ENCODE measurements at places on chromosomes 16 and 17.
A peak's percentile ranks its signal among the peaks of the same experiment; 100 is the strongest.

- H3K4me3 ChIP-seq, result peak within 1 kb of the TSS; percentile 77
- peaks cover 3% of the 10 kb centered on the region for H3K4me1 ChIP-seq
- peak within 1 kb of the TSS; percentile 91 for H3K27ac ChIP-seq
These were observed at the start of gene C16orf46 for GRCh38 chr16:81077076-81077940. C16orf46 (minus strand) TSS chr16:81077238; CDS start chr16:81063955, 13,283 bp downstream.

GRCh38 chr17:82963104-82963950, 116.1 kb upstream of the METRNL start:
- no peaks in the 10 kb centered on the region for H3K27me3 ChIP-seq
- peak overlapping the region; percentile 39 for H3K4me3 ChIP-seq
- peaks cover 10% of the 10 kb centered on the region for H3K4me1 ChIP-seq
- no peak overlapping the region for H3K27ac ChIP-seq

DNA sequence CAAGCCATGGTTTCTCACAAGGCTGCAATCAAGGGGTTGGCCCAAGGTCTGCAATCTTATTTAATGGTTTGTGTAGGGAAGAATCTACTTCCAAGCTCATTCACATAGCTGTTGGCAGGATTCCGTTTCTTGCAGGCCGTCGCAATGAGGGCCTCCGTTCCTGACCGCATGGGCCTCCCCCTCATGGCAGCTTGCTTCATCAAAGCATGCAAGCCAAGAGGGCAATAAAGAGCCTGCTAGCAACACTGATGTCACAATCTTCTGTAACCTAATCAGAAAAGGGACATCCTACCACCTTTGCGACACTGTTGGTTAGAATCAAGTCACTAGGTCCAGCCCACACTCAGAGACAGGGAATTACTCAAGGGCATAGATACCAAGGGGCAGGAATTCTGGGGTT, 95.5 kb downstream of the CCT6B start:
- no peaks in the 10 kb centered on the region for H3K4me1 ChIP-seq
- no peaks in the 10 kb centered on the region for H3K27me3 ChIP-seq
- no peaks in the 10 kb centered on the region for H3K36me3 ChIP-seq
- no peak overlapping the region for H3K4me3 ChIP-seq
- H3K27ac ChIP-seq, result no peak overlapping the region

- peak overlapping the region; percentile 13 for H3K27ac ChIP-seq
- H3K4me1 ChIP-seq, result peaks cover 27% of the 10 kb centered on the region
- DNase-seq, result peak; percentile 48
- no peaks in the 10 kb centered on the region for H3K36me3 ChIP-seq
- H3K4me3 ChIP-seq, result no peak overlapping the region
- peaks cover 2% of the 10 kb centered on the region for H3K27me3 ChIP-seq
These were observed 2.8 kb downstream of the XYLT2 start for GRCh38 chr17:50348522-50349242.

DNA sequence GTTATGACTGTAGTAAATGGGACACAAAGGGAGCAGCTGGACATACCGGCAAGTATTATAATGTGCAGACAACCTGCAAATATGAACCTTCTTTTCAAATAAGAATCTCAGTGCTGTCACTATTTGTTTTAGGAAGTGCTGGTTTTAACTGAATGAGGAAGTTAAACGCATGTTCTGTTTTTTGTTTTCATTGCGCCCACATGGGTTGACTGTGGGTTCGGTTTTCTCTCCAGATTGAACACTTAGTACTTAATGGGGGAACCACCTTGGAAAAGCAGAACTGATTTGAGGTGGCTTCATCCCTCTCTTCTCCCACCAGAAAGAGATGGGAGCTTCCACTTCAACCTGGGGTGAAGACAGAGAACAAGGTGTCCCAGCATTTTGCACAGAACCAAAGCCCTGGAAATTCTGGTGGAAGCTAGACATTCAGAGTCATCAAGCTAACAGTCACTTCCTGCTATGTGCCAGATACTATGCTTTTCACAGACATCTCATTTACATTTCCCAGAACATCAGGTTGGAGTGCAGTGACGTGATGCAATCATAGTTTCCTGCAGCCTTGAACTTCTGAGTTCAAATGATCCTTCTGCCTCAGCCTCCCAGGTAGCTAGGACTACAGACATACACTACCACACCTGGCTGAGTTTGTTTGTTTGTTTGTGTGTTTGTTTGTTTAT, 149.8 kb downstream of the CDH13 start:
- no peaks in the 10 kb centered on the region for H3K36me3 ChIP-seq
- H3K27me3 ChIP-seq, result no peaks in the 10 kb centered on the region
- no peak for DNase-seq

GRCh38 chr16:12296991-12297390, 320.5 kb downstream of the SNX29 start:
- no peaks in the 10 kb centered on the region for H3K27me3 ChIP-seq
- no peak overlapping the region for H3K4me3 ChIP-seq
- H3K4me1 ChIP-seq, result no peaks in the 10 kb centered on the region
- DNase-seq, result no peak

DNA sequence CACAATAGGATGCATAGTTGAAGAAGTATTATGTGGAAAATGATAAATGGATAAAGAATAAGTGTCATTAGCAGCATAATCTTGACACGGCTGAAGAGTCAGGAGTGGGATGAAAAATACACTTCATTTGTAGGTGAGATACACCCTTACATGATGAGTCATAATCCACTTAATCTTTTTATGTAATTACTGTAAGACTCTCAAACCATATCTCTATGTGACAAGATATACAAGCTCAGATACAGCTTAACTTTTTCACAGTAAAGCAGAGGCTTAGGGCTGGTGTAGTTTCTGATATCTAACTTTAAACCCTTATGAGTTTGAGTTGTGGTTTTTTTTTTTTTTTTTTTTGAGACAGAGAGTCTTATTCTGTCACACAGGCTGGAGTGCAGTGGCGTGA, 101.2 kb downstream of the FTO start:
- peak; percentile 35 for DNase-seq
- no peak overlapping the region for H3K4me3 ChIP-seq
- H3K27me3 ChIP-seq, result no peaks in the 10 kb centered on the region
- peaks cover 8% of the 10 kb centered on the region for H3K4me1 ChIP-seq
- H3K36me3 ChIP-seq, result no peaks in the 10 kb centered on the region
- no peak overlapping the region for H3K27ac ChIP-seq

- no peak overlapping the region for H3K27ac ChIP-seq
- no peaks in the 10 kb centered on the region for H3K36me3 ChIP-seq
- H3K27me3 ChIP-seq, result peaks cover 6% of the 10 kb centered on the region
These were observed 4.1 kb downstream of the ACE start for GRCh38 chr17:63480826-63481487.

DNA sequence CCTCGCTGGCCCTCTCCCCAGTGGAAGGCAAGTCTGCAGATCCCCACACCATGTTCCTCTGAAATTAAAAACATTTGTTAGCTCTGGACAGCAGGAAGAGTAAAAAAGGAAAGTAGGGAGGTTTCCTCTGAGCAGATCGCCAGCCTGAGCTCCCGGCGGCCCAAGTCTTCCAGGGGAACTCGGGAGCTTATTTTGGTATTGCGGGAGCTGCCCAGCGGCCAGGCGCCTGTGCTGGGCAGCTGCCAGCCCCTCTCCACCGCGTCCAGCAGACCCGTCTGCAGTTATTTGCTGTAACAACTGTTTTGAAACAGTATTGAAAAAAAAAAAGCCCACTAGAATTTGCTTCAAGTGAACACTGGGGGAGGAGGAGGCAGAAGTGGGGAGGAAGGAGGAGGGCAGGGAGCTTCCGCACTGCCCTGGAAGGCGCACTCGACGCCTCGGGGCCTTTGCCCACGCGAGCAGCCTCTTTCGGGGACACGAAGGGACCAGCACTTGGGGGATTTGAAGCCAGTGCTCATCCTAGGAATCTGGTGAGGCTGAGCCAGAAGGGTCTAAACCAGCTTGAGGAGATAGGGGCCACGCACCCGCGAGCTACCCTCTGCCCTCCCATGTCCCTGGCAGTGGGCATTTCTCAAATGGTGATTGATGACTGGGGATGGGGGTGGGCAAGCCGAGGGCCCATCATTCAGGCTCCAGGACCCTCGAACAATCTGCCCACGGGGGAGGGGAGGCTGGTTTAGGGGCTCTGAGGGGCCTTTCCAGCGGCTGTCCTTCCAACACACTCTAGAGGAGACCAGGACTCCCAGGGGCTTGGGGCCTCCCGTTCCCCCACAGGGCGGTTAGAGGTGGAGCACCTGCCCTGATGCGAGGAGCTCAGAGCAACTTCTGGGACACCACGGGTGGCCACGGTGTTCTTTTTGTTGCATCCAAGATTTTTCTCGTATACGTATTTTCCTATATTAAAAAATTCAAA, 3.0 kb upstream of the BAHCC1 start:
- H3K27me3 ChIP-seq, result no peaks in the 10 kb centered on the region
- H3K27ac ChIP-seq, result no peak overlapping the region
- peaks cover 49% of the 10 kb centered on the region for H3K4me1 ChIP-seq
- no peaks in the 10 kb centered on the region for H3K36me3 ChIP-seq
- H3K4me3 ChIP-seq, result peak overlapping the region; percentile 54

DNA sequence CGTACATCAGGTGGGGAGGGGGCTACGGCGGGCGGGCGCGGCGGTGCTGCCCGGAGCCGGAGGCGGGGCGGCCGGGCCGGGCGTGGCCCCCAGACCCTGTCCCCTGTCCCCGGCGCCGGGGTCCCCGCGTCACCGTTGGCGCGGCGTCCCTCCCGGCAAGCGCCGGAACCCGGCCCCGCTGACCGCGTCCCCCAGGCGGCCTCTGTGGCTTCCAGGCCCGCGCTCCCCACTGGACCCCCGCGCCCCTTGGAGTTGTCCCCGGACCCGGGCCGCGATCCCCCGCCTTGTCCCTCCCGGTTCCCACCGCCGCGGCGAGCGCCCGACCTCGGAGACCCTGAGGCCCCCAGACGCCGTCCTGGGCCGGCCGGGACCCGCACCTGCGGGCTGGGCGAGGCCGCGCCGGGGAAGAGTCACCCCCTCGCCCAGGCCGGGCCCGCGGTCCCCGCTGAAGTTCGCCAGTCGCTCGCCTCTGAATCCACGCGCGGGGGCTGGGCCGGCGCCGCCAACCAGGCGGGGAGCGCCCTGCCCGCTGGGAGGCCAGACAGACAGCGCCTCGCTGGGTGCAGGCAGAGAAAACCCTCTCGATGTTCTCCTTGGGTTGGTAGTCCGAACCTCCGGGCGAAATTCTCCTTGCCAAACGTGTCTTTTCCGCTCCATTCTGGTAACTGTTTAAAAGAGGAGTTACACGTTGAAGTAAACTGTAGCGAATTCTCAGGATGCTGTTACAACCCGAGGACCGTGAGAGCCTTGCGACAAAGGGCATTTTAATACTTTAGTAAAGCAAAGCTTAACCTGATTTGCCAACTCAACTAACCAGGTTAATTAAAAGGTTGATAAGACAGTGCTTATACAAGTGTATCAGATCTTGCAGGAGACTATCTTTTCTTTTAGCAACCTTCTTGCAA, 761 bp downstream of the GAN start:
- peak overlapping the region; percentile 90 for H3K4me3 ChIP-seq
- DNase-seq, result peak; percentile 32
- H3K4me1 ChIP-seq, result peaks cover 37% of the 10 kb centered on the region

DNA sequence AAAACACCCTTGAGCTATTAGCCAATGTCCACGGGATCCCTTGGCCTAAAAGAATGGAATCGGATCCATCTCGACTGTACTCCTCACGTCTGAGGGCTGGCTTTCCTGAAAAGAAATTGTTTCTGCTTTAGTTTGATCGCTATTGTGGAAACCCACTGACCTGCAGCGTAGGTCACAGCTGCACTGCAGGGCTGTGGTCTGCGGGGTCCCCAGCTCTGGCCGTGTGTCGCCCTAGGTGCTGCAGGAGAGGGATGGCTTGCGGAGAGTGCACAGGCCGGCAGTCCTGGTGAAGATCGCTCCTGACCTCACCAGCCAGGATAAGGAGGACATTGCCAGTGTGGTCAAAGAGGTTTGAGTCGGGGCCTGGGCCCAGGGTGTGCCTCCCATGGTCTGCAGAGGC, 13.6 kb downstream of the DHODH start:
- no peaks in the 10 kb centered on the region for H3K4me1 ChIP-seq
- no peaks in the 10 kb centered on the region for H3K27me3 ChIP-seq
- H3K36me3 ChIP-seq, result no peaks in the 10 kb centered on the region
- no peak overlapping the region for H3K4me3 ChIP-seq
- DNase-seq, result no peak
- no peak overlapping the region for H3K27ac ChIP-seq

DNA sequence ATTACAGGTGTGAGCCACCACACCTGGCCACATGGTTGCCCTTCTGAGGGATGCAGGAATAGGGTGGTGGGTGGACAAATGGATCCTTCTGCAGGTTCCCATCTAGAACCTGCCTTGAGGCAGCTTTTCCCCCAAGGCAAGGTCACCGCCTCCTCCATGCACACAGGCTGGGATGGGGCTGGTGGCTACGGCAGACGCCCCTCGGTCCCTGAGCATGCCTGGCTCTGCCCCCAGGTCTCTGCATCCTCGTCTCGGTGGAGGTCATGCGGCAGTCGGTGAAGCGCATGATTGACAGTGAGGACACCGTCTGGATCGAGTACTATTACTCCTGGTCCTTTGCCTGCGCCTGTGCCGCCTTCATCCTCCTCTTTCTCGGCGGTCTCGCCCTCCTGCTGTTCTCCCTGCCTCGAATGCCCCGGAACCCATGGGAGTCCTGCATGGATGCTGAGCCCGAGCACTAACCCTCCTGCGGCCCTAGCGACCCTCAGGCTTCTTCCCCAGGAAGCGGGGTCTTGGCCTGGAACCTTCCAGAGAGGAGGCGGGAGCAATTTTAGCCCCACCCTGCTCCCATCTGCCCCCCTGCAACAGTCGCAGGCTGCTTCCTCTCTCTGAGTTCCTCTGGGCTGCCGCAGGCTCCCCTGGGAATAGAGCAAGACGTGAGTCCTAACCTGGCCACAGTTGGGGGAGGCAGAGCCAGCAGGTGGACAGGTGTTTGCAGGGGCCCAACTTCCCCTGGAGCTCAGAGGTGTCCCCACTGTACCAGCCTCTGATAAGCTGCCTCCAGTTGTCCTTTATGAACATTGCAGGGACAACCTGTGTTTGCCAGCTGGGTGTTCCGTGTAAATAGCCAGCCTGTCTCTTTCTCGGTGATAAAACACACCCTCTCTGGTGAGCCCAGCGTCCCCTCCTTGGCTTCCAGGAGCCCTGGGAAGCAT, 11.7 kb downstream of the CACNG1 start:
- no peak overlapping the region for H3K4me3 ChIP-seq
- H3K36me3 ChIP-seq, result no peaks in the 10 kb centered on the region
- no peak overlapping the region for H3K27ac ChIP-seq

DNA sequence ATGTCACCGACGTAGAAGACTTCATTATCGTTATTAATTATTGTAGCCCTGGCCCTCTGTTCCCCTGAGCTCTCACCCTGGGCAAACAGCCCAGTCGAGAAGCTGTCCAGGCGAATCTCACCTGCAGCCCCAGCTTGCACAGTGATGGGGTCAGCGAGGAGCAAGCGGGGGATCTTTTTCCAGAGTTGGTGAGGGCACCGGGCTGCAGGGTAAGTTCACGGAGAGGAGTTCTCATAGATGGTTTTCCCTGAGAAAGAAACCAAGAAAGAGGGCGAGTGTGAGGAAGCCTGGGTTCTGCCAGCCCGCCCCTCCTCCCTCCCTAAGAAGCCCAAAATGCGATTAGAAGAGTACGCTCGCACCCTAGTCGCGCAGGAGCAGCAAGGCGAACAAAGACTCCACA, 436 bp downstream of the SPAG5 start:
- H3K4me3 ChIP-seq, result peak overlapping the region; percentile 83
- no peaks in the 10 kb centered on the region for H3K27me3 ChIP-seq
- no peaks in the 10 kb centered on the region for H3K36me3 ChIP-seq
- peaks cover 9% of the 10 kb centered on the region for H3K4me1 ChIP-seq
- no peak for DNase-seq

GRCh38 chr17:60631119-60631518, 31.1 kb downstream of the PPM1D start:
- H3K4me1 ChIP-seq, result no peaks in the 10 kb centered on the region
- H3K27ac ChIP-seq, result no peak overlapping the region
- peak; percentile 8 for DNase-seq

- H3K36me3 ChIP-seq, result peaks cover 7% of the 10 kb centered on the region
- DNase-seq, result no peak
- peak overlapping the region; percentile 81 for H3K4me3 ChIP-seq
- peaks cover 8% of the 10 kb centered on the region for H3K4me1 ChIP-seq
- no peaks in the 10 kb centered on the region for H3K27me3 ChIP-seq
These were observed 1.9 kb downstream of the MSI2 start for GRCh38 chr17:57257895-57258851.
